ENCODE measurements at places on chromosomes 6 and 20.

GRCh38 chr6:144449911-144450597 lies 164.9 kb downstream of the UTRN start:
- no peak for DNase-seq

DNA sequence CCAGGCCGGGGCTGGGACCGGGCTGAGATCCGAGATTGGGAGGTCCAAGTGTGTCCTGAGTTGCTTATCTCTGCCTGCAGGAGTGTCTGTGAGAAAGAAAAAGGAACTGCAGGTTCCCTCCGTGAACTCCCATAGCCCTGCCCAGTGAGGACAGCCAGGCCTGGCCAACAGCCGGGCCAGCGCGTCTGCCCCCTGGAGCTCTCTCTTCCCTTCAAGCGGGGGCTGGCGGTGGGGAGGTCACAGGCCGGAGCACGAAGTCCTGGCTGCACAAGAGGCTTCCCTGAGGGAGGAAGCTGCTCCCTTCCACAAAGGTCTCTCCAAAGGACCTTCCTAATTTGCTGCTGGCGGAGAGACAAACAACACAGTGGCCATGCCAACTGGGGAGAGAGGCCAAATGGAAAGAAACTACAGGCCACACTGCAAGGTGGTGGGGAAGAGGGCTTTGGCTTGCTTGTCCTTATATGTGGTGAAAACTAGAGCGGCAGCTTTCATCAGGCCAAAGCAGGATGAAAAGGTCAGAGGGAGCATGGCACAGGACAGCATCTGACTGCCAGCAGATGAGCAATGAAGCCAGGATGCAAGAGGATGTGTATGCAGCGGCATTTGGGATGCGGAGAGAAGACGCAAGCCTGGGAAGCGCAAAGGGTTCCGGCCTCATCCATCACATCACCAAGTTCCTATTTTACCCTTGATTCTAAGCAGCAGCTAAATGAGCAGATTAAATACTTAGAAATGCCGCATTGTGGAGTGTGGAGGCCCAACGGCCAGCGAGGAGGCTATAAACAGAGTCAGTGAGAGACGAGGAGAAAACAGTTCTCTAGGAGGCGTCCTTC lies 260.0 kb downstream of the ERMARD start:
- no peak for DNase-seq

DNA sequence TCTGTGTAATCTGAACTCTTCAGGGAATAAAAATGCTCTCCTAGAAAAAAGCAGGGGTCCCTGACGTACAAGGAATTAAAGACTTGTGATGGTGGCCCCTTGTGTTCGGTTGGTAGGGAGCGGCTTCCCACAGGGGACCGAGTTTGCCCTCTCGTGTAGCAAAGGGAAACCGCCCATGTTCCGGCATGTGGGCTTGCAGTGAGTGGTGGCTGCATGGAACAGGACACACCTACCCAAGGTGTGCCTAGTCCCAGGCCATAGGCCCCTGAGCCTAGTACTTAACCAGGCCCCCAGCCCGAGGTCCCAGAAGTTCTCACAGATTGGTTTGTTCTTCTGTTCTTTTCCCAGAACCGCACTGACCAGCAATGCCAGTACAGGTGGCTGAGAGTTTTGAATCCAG lies 15.5 kb downstream of the MYBL2 start:
- DNase-seq = no peak

GRCh38 chr6:131182991-131183425 lies 47.7 kb downstream of the AKAP7 start:
- DNase-seq = no peak

GRCh38 chr6:107823047-107823557 lies 1.0 kb downstream of the SCML4 start:
- no peak for DNase-seq

GRCh38 chr20:15185322-15185721 lies 847.9 kb upstream of the FLRT3 start:
- DNase-seq = no peak

DNA sequence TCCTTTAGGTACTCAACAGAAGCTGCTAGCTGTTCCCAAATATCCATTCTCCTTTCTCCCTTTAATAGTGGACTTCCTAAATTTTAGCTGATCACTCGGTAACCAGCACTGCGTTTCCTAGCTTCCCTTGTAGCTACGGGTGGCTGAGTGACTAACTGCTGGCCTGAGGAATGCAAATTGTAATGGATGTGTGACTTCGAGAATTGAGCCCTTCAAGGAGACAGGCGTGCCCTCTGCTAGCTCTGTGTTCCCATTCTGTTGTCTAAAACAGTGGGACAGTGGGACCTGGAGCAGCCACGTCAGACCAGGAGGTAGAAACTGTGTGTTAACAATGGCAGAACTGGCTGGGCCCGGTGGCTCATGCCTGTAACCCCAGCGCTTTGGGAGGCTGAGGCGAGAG lies 56.5 kb downstream of the SCML4 start:
- no peak for DNase-seq

Data from thoracic aorta (tissue), 2 donors.